ENCODE measurements at places on chromosomes 6 and 20.

- no peak for DNase-seq
These were observed 61.9 kb upstream of the NRSN1 start for GRCh38 chr6:24064106-24064505.

GRCh38 chr6:9307786-9308185 lies 872.4 kb upstream of the SLC35B3 start:
- DNase-seq = no peak

DNA sequence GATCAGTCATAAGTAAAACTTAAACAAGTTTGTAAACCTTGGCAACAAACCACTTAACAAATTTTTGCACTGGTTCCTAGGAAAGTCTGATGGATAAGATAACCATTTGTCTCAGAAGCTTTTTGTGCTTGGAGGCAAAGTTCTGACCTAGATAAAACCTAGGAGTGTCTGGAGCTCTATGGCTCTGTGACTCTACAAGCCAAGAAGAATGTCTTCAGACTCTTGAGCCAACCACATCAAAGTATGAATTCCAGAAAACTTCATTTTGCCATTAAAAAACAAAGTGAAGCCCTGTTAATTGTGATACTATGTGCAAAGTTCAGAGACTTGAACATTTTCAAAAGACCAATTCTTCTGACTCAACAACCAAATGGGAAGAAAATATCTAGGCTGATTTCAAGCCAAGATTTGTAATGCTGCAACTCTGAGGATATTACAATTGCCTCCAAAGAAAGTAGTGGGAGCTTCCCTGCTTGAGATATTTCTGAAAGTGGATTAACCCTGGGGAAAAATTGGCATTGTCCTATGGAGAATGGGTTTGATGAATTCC lies 158.1 kb upstream of the FOXQ1 start:
- no peak for DNase-seq

- DNase-seq = no peak
These were observed 52.1 kb downstream of the PTPN1 start for GRCh38 chr20:50562262-50562701.

GRCh38 chr20:62381842-62382241 lies 5.1 kb upstream of the RPS21 start:
- no peak for DNase-seq

- no peak for DNase-seq
These were observed 11.8 kb upstream of the SCAF8 start for GRCh38 chr6:154721460-154721859.

DNA sequence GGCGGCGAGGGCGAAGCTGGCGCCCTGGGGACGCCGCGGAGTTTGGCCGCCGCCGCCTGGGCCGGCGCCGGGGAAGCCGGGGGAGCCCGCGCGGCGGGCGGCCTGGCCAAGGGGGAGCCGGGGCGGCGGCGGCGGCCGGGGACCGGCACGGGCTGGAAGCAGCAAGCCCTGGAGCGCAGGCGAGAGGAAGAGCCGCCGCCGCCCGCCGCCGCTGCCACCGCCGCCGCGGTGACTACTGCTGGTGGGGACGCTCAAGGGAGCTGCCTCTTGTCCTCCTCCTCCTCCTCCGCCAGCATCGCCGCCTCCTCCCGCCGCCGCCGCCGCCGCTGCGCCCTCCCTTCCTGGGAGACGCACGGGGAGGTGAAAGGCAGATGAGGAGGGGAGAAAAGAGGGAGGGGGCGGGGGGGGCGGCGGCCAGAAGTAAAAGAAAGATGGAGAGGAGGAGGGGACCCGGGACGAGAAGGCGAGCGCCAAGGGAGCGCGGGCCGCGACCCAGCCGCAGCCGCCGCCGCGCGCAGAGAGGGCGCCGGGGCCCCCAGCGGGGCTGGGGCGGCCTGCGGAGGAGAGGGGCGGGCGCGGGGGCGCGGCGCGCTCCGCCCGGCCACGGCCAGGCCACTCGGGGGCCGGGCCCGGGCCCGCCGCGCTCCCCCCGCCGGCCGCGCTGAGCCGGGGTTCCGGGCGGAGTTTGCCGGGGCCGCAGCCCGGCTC lies 846 bp downstream of the PDE10A start:
- no peak for DNase-seq

DNA sequence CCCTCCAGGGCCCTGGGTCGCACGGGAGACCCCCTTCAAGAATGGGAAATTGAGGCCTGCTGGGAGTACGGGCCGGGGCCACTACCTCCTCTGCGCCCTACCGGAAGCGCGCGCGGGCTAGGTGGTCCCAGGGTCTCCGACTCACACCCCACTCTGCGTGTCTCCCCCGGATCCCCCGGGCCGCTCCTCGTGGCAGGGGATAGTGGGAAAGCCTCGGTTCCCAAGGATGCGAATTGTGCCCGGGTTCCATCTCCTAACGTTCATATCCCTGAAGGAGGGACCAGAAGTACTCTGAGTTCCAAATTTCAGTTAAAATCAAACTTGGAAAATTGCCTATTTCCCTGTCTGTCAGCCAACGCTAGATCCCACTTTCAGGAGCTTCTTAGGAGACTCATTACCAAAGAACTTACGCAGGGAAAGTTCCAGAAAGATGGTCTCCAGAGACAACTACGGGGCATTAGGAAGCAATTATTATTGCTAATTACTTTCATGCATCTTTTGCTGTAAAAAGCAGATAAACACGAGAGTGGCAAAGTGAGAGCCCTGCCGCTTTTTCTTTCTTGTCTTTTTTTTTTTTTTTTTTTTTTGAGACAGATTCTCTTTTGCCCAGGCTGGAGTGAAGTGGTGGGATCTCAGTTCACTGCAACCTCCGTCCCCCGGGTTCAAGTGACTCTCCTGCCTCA lies 858 bp downstream of the FAM83D start:
- no peak for DNase-seq

GRCh38 chr6:107656401-107656800 lies 166.5 kb downstream of the SOBP start:
- no peak for DNase-seq

- DNase-seq = peak; percentile 53
These were observed 67.4 kb downstream of the ZBTB2 start for GRCh38 chr6:151323791-151324487.

Data from stimulated activated CD4-positive, alpha-beta T cell treated with anti-CD3 and anti-CD28 coated beads, Interleukin-1b, Interleukin-23, amount 100 ng/mL, for 1 hour (primary cell).